Activated CD8-positive, alpha-beta T cell treated with anti-CD3 and anti-CD28 coated beads for 36 hours (primary cell): ENCODE measurements at places on chromosomes 6 and 20. TPM values are rescaled to one million over a fixed set of nuclear protein-coding genes. Genes with fewer than 3 reads are reported as not detected.

GRCh38 chr6:106339334-106340029, 13.9 kb upstream of the ATG5 start:
- peak; percentile 71 for DNase-seq

GRCh38 chr20:20019123-20019522, 2.0 kb downstream of the NAA20 start:
- DNase-seq, result no peak

Gene LAMA5
- total RNA-seq, result 0.25 TPM

Gene MCCD1
- total RNA-seq, result not detected

Gene TPX2
- total RNA-seq, result 113 TPM

DNA sequence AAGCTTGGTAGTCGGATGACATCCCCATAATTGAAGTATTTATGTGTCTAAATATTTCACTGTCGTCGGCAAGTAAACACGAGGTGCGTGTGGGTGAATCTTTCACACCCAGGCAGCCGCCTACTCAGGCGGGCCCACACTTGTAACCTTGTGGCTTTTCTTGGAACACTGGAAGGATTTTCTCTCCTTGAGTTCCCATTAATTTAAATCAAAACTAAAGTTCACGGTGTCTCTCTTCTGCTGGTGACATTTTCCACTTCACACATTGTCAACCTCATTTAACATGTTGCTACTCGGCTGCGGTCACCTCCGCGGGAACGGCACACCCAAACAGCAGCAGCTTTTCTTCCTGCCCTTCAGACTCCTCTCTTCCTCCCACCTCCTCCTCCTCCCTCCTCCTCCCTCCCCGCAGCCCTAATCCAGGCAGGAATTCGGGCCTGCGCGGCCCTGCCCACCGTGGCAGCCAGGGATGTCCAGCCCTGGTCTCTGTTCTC, 336.6 kb downstream of the QKI start:
- DNase-seq, result peak; percentile 57

Gene GPR6
- total RNA-seq, result not detected

DNA sequence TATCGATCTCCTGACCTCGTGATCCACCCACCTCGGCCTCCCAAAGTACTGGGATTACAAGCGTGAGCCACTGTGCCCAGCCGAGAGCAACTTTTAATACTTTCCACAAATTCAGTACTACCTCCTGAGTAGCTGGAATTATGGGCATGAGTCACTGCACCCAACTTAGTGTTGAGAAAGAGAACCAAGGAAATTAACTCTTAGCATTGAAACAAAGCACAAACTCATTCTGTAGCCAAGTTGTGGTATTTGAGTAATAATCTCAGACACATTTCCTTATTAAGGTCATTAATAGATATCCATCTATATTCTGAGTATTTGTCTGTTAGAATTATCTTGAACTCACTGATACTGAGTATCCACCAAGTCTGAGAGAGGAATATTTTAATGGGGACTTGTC, 14.3 kb upstream of the ELOVL2 start:
- DNase-seq, result no peak

Gene ANKEF1
- 0.45 TPM for total RNA-seq

DNA sequence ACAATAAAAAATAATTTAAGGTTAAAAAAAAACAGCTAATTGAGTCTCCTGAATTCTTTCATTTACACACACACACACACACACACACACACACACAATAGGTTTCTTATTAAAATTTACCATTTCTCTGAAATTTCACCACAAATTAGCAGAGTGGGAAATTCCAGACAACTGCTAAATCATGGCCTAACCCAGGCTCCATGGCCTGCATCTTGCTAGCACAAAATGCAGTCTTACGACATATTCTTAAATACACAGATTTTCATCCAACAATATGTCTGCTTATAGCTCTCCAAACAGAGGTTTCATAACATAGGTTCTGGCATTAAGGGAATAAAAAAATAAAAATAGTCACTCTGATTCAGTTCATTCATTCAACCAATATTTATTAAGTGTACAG, 46.9 kb downstream of the SOD2 start:
- DNase-seq, result no peak

Gene ADGRF1
- total RNA-seq, result not detected

Gene CCM2L
- total RNA-seq, result not detected

DNA sequence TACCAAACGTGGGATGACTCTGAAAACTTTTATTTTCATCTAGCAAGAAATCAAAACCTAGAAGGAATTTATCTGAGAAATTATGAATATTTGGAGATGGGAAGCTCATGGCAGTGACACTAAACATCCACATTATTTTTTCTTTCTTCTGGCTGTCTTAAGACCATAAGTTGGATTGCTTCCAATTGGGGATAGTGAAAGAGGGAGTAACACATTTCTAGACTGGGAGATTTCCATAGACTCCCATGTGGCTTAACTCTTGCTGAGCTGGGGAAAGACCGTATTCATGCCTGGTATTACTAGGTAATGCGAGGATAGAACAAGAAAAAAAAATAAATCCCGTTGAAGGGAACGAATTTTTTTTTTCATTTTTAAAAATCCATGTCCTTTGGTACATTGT, 120.0 kb downstream of the UTRN start:
- DNase-seq, result no peak

GRCh38 chr6:39362487-39362865, 40.0 kb upstream of the KCNK16 start:
- no peak for DNase-seq

- DNase-seq, result peak; percentile 43
Measured at GRCh38 chr6:106547601-106548453, 81.5 kb downstream of the RTN4IP1 start.

GRCh38 chr20:39691151-39691862, 729.2 kb downstream of the DHX35 start:
- DNase-seq, result no peak

DNA sequence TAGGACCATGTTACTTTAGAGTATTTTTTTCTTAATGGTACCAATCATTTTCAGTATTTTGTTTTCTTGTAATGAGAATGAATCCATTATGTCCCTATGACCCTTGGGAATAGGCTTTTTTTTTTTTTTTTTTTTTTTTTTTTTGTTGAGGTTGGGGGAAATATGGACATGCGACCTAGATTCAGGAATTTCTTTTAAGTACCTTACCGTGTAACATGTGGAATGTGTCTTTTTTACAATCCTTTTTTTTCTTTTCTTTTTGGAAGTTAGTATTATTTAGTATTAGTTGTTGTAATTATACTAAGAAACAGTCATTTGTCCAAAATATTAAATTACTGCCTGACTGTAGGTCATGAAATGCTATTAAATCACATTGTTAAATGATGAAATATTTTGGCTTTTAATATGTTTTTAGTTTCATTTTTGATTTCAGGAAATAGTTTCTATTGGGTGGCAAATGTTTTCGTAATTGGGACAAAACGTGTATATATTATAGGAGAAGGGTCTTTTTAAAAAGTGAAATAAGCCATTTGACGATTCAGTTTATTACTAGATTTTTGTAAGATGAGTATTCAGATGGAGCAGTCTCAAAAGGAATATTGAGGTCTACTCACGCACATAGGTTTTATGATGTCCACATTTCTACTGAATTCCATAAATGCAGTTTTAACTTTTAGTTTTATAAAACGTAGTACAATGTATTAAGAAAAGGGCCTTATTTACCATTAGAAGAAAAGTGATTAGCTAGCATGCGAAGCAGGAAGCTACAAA, 4.9 kb downstream of the ARID1B start:
- DNase-seq, result no peak

GRCh38 chr20:51095633-51096521, 73.0 kb upstream of the KCNG1 start:
- DNase-seq, result no peak

- DNase-seq, result no peak
Measured at GRCh38 chr20:1939270-1939595, 44.0 kb downstream of the SIRPA start.

Gene DAAM2
- not detected for total RNA-seq

GRCh38 chr6:169326067-169326799, 72.6 kb upstream of the THBS2 start:
- peak; percentile 5 for DNase-seq

Gene TFAP2C
- not detected for total RNA-seq

Gene LAMA2
- 1.5 TPM for total RNA-seq

DNA sequence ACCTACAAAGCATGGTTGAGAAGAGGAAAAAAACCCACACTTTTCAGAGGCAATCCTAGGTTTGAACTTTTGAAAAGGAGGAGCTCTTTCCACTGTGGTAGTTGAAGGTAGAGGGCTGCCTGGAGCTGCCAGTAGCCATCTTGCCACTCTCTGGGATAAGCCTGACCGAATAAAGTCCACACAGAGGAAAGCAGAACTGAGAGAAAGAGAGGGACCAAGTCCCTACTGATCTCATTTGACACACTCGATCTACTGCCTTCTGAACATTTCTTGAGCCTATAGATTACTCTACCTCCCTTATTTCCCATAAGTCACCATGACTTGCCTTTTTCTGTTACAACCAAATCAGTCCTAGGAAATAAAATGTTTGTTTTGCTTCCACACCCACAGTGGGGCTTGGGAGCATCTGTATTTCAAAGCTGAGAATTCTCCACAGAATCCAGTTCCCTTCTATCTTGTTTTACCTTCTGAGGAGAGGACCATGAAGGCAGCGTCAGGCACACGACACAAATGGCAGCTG, 147.0 kb upstream of the PTPRK start:
- DNase-seq, result no peak
